ENCODE measurements at places on chromosomes 5 and 9.

GRCh38 chr5:52783226-52783959 is 4.3 kb upstream of the ITGA1 start:
- DNase-seq: no peak

DNA sequence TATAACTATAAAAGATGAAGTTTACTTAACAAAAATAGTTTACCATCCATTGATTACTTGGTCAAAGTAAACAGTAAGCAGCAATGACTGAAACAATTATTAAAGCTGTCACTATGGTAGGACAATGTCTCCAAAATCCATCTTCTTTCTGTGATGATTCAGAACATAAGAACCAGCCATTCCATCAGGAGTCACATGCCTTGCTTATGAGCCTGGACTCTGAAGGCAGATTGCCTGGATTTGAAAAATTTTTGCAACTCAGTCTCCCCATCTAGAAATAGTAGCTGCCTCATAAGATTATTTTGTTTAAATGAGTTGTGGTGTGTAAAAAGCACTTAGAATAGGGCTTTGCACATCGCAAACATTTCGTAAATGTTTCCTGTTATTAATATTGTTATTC is 136.2 kb downstream of the LIFR start:
- no peak for DNase-seq

GRCh38 chr5:29972597-29972996 is 1220.9 kb upstream of the CDH6 start:
- no peak for DNase-seq

DNA sequence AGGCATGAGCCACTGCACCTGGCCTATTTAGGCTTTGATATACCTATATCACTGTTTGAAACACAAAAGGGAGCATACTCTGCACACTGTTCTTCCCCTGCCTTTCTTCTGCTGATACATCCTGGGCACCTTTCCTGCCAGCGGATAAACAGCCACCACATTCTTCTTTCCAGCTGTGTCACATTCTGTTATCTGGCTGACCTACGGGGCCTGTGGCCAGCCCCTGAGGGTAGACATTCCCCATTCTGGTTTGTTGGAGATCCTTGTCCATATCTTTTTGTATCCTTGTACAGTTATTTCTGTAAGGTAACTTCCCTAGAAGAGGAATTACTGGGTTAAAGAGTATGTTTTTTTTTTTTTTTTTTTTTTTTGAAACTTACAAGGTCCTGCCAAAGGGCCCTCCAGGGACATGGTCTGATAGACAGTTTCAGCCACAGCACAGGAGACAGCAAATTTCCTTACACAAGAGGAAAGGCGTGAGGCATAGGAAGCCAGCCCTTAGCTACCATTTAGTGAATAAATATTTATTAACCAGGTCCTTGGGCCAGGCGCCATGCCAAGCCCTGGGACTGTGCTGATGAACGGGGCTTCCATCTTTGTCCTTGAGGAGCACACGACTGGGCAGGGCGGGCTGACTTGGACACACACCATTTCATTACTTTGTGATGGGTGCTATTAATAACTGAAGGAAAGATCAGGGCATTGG is 57.8 kb downstream of the ERGIC1 start:
- DNase-seq: no peak

DNA sequence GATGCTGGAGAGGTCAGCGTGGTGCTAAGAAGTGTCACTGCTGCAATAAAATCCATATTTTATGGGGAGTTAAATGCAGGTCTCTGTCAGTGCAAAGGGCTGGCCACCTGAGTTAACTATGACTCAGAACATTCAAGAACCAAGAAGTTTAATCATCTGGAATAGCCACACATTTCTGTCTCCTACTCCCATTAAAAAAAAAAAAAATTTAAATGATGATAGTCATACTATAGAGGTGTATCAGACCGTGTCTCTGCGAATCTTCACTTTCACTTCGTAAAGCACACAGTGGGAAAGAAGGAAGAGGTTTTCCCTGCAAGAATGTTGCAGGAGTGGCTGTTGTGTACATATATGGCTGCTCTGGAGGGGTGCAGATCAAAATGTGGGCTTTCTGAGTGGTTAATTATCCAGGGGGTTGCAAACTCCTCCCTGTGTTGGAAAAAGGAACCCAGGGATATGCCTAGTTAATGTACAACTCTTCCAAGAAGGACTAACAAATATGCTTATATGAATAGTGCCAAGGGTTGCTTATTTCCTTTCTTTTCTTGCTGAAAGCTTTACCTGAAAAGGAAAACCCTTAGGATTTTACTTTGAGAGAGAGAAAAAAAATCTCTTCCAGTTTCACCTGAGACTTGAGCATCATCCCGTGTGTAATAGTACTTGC is 1.5 kb downstream of the CDH6 start:
- no peak for DNase-seq

DNA sequence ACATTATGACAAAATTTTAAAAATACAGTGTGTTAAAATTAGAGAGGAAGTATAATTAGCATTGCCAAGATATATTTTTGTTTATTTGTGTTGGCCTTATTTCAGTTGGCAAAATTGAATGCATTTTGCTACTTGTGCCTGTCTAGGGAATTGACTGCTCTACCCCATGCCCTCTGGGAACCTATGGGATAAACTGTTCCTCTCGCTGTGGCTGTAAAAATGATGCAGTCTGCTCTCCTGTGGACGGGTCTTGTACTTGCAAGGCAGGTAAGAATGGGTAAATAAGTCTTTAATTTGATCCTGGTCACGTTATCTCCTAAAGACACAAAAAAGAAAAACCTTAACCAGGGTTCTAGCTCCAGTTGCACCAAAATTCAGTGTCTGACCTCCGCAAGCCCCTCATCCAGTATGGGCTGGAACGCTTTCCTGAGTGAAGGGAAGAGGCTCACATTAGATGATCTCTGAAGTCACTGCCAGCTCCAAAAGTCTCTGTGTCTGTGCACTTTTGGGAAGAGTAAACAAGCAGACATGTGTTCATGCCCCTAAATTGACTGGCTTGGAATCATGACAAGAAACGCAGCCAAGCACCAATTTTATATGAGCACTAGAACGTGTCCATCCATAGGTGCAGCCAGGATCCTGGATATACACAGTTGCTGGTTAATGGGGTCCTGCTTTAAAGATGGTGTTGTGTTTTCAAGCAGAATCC is 98.3 kb upstream of the PRRC1 start:
- no peak for DNase-seq

GRCh38 chr5:149288436-149288835 is 16.8 kb downstream of the AFAP1L1 start:
- no peak for DNase-seq

Data from HAP-1 (cell line).